ENCODE measurements at places on chromosomes 12 and 14. TPM values are rescaled to one million over a fixed set of nuclear protein-coding genes. Genes with fewer than 3 reads are reported as not detected.
A peak's percentile ranks its signal among the peaks of the same experiment; 100 is the strongest.

GRCh38 chr14:103562179-103562428 lies 353 bp downstream of the BAG5 start:
- DNase-seq, result peak; percentile 28

DNA sequence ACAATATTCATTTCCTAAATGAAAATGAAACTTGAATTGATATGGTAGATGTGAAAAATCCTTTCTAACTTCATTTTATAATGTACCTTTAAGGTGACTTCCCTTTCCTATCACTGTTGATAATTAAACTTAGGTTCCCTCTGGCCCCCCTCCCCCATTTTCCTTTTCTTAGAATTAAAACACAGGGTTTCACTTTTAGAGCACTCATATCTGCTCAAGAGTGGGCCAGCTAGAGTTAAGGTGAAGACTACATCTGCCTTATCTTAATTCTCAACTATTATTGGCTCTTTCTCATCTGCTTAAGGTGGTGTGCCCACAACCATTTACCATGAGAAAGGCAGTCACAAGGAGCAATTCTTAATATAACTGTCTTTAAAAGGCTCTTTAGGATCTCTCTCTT lies 49.7 kb downstream of the LIN52 start:
- no peak for DNase-seq

DNA sequence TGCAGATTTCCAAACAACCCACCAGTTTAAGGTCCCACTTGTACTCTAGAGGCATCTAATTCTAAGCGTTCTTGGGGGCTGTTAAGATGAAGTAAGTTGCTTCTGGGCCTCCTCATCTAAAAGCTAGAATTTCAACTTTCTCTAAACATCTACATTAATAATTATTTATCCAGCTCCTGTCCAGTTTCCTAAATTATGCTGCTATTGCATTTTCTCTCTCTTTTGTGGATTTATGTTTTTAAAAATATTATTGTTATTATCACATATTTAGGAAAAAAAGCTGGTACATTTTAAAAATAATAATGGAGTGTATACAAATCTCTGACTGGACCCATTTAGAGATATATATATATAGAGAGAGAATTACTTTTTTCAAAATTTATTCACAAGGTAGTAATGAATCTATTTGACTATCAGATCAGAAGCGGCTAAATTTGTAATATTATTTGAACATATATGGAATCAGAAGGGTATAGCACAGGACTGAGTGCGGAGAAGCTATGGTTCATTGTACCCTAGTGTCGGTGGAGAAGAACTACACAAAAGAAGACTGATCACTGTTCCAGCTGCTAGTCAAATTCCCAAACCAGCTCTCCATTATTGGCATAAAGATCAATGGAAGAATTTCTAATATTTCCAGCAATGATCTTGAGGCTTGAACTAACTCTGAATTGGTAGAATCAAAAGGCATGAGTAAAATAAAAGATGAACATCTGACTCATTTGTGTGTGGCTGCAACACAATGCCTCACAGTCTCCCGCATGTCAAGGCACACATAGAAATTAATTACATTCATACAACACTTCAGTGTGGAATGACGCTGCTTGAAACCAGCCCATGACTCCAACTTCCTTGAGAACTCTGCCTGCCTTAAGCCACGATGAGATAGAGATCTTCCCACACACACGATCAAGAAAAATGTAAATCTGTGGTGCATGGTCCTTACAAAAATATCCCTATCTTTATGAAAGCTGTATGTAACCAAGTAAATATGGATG lies 433.4 kb upstream of the OR4E1 start:
- no peak for DNase-seq

DNA sequence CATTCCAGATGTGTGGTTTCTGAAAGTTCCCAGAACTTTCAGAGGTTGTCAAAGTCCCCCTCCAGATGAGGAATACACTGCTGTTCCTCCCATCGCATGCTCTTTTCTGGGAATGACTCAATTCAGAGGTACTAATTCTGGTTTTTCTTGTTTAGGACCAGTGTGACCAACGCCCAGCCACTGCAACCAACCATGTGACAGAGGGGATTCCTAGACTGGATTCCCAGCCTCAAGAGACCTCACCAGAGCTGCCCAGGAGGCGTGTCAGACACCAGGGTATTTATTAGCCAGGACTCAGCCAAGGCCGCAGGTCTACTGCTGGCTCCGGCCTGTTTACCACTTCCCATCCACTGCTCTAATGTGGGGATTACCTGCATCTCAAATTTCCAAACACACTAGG lies 24.2 kb downstream of the TRAFD1 start:
- DNase-seq, result no peak

GRCh38 chr12:30973175-30973574 lies 46.6 kb downstream of the TSPAN11 start:
- DNase-seq, result no peak

DNA sequence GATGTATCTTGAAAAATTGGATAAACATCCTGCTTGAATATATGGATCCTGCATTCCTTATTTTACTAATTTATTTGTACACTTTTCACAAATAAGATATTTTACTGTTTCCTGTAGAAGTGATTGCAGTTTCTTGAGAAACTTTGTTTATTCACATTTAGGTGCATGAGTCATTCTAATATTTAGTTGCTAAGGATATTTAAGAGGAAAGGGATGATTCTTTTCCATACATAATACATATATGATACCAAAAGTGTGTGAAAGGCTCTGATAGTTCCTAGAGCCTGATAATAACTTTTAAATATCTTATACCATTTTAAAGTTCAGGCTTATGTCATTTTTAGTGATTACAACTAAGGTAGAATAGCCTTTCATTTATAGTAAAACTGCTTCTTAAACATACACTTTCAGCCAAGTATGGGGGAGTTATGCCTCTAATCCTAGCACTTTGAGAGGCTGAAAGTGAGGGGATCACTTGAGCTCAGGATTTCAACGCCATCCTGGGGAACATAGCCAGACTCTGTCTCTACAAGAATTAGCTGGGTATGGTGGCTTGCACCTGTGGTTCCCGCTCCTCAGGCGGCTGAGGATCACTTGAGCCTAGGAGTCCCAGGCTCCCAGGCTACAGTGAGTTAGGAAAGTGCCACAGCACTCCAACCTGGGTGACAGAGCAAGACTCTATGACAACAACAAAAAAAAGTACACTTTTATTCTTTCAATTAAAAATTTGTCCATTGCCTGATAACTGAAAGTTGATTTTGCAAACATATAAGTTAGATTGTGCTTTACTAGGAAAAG lies 262.6 kb upstream of the LRIG3 start:
- DNase-seq, result no peak

DNA sequence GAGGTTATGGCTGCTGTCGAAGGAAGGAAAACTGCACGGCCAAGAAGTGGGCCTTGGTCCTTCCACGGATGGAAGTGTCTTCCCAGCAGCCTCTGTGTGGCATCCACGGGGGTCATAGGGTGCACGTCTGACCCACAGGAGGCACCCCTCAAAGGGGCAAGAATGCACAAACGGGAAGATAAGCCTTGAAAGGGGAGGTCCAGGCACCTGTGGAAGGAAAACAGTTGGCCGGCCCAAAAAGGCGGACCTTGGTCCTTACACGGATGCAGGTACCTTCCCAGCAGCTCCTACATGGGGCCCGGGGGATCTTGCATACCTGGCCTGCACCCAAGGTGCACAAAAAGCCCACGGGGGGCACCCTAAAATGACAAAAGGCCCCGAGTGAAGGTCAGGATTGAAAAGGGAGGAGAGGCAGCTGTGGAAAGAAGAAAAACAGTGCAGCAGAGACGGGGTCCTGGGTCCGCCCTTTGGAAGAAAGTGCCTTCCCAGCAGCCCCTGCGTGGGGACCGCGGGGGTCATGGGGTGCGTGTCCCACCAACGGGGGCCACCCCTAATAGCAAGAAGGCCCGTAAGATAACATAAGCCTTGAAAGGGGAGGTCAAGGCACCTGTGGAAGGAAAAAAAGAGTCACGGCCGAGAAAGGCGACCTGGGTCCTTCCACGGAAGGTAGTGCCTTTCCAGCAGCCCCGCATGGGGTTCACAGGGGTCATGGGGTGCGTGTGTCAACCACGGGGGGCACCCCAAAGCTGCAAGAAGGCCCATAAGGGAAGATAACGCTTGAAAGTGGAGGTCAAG lies 276.1 kb downstream of the ALG10 start:
- no peak for DNase-seq

Gene RAD9B
- total RNA-seq, result 0.53 TPM

Gene SDS
- total RNA-seq, result not detected

All from astrocyte (in vitro differentiated cells and primary cell).